ENCODE measurements at places on chromosomes 3 and 15. TPM values are rescaled to one million over a fixed set of nuclear protein-coding genes. Genes with fewer than 3 reads are reported as not detected.

Gene SLC35A5
- 20.0 TPM for total RNA-seq

Gene DNAH12
- 0.14 TPM for total RNA-seq

Gene LMOD3
- total RNA-seq = not detected

Gene CLDN16
- not detected for total RNA-seq

Gene ZDHHC19
- not detected for total RNA-seq

Gene GOLGA8G
- not detected for total RNA-seq

Gene PTH1R
- not detected for total RNA-seq

Gene RAD18
- 34.5 TPM for total RNA-seq

Gene KBTBD12
- total RNA-seq = not detected

Gene LRRC31
- total RNA-seq = not detected

Gene HIGD2B
- 0.16 TPM for total RNA-seq

Gene OR5K2
- total RNA-seq = not detected

Gene MRAS
- total RNA-seq = not detected
